A549 treated with Mapracorat at 1 μM for 4 hours (cell line): ENCODE measurements at places on chromosomes 6 and 20. TPM values are rescaled to one million over a fixed set of nuclear protein-coding genes. Genes with fewer than 3 reads are reported as not detected.

NOTCH4 gene
- 0.81 to 1.3 TPM (median 0.86 TPM) in 5 replicates for total RNA-seq

CD40 gene
- total RNA-seq: 4.2 to 4.9 TPM (median 4.5 TPM) in 5 replicates

HSD17B8 gene
- total RNA-seq: 11.5 to 15.6 TPM (median 15.0 TPM) in 5 replicates

FRK gene
- 1.1 to 1.3 TPM (median 1.2 TPM) in 5 replicates for total RNA-seq

BCAS4 gene
- total RNA-seq: 26.5 to 34.5 TPM (median 30.7 TPM) in 5 replicates

HLA-DRA gene
- not detected in 5 replicates for total RNA-seq

SLC17A3 gene
- total RNA-seq: 0.82 to 1.1 TPM (median 0.93 TPM) in 5 replicates

SPAG4 gene
- total RNA-seq: 3.1 to 5.9 TPM (median 4.8 TPM) in 5 replicates
